NCI-H526 treated with DMSO at 0.1 percent for 48 hours (cell line): ENCODE measurements at places on chromosomes 5 and 9.

DNA sequence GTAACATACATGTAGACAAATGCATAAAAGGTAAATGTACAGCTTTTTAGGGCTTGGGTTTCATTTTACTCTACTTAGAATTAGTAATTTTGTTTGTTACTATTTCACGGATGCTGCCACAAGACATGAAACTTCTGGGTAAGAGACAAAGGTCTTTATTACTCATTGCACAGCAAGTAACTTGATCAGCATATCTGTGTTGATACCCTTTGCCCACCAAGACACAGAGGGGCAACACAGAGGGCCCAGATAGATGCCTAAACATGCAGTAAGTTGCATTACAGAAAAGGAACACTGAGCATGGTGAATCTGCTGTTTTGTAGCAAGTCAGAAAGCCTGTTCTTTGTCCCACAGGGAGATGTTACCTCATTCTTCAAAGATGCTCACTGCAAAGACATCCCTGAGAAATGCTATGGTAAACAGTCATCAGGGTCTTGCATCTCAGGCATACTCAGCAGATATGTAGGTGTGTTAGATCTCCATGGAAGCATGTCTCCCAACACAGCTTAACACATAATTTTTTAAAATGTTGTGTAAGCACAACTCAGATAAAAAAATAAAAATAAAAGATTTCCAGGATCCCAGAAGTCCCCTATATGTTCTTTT, 10.3 kb downstream of the ITGA2 start:
- no peak for DNase-seq

GRCh38 chr5:75152860-75153259, 83.8 kb downstream of the ANKRD31 start:
- DNase-seq: no peak

GRCh38 chr9:7936996-7937395, 137.4 kb upstream of the DMAC1 start:
- no peak for DNase-seq

GRCh38 chr5:1050423-1051365, 42.1 kb downstream of the NKD2 start:
- no peak for DNase-seq

DNA sequence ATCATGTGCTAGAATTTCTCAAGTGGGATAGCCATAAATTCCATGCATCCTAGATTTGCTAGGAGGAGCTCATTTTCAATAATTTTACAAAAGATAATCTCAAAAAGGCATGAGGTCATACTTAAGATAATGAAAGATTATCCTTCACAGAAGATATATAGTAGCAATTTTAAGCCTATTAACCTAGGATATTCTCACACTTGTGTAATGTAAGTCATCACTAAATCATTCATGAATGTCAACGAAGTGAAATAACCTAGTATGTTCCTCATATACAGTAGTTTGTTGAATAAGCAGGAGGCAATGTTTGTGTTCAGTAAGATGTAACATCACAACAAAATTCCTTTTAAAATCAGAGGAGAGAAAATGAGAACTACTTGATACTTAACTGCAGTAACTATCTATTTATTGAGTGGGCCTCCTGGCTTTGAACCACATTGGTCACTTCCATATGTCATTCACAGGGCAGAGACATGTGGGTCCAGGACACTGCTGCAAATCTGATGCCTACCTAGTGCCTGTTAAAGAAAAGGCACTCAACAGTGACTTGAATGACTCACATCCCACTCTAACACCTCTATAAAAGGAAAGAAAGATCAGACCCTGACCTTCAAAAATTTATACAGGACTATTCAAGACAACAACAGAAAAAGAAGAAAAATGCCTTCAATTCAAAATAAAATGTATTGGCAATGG, 8.2 kb downstream of the LIFR start:
- DNase-seq: no peak
